ENCODE measurements at places on chromosomes 1 and 21.

- DNase-seq = no peak
These were observed 54.3 kb upstream of the ASB17 start for GRCh38 chr1:75986478-75986877.

DNA sequence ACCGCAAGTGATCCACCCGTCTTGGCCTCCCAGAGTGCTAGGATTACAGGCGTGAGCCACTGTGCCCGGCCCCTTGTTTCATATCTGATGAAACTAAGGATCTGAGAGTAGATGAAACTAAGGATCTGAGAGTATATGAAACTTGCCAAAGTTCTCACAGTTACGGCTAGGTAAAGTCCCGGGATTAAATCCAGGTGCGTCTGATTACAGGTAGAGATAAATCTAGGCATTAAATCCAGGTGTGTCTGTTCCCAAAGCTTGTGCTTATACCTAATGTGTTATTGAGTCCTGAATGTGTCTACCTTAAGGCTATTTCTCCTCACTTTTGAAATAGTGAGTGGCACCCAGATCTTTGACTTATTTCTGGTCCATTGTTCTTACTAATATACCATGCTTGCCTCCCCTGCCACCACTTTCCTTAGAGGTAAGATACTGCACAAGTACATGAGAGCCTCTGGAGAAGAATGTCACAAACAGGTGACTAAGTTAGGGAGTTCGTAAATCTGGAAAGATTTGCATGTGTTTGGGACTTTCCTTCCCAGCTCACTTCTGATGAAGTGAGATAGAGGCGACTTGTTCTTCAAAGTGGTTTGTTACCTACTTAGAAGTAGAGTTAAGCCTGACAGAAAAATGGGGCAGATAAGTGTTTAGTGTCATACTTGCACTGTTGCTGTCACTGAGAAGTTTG, 66.5 kb downstream of the AK4 start:
- DNase-seq = no peak

GRCh38 chr1:41860214-41860613, 58.5 kb downstream of the HIVEP3 start:
- no peak for DNase-seq

DNA sequence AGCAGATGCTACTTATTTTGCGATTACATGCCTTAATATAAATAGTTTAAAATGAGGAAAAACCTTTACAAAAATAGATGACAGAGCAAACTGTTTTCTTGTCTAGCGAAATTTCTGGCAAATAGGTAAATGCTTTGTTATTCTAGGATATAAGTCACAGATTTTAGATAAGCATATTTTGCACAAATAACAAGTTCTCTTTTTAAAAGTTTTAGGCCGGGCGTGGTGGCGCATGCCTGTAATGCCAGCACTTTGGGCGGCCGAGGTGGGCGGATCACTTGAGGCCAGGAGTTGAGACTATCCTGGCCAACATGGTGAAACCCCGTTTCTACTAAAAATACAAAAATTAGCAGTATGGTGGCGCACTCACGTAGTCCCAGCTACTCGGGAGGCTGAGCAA, 20.3 kb upstream of the ERRFI1 start:
- no peak for DNase-seq

- DNase-seq = no peak
These were observed 35.1 kb downstream of the CNIH3 start for GRCh38 chr1:224651188-224651587.
